ENCODE measurements at places on chromosomes 2 and 18. TPM values are rescaled to one million over a fixed set of nuclear protein-coding genes. Genes with fewer than 3 reads are reported as not detected.

Gene R3HDM1
- 52.5 TPM for total RNA-seq

Gene PRSS56
- total RNA-seq = 0.38 TPM

Gene KIF5C
- 5.8 TPM for total RNA-seq

Gene SLC9A4
- total RNA-seq = 0.04 TPM

Gene CHN1
- total RNA-seq = 71.8 TPM

Gene MBD5
- 18.0 TPM for total RNA-seq

Gene TPGS2
- 99.3 TPM for total RNA-seq

Gene NT5DC4
- total RNA-seq = not detected

Gene NEU4
- 6.8 TPM for total RNA-seq

- DNase-seq = no peak
Observed at GRCh38 chr2:106208874-106209273, 14.8 kb upstream of the UXS1 start.

GRCh38 chr2:46050027-46050426 lies 247.2 kb upstream of the EPAS1 start:
- no peak for DNase-seq

DNA sequence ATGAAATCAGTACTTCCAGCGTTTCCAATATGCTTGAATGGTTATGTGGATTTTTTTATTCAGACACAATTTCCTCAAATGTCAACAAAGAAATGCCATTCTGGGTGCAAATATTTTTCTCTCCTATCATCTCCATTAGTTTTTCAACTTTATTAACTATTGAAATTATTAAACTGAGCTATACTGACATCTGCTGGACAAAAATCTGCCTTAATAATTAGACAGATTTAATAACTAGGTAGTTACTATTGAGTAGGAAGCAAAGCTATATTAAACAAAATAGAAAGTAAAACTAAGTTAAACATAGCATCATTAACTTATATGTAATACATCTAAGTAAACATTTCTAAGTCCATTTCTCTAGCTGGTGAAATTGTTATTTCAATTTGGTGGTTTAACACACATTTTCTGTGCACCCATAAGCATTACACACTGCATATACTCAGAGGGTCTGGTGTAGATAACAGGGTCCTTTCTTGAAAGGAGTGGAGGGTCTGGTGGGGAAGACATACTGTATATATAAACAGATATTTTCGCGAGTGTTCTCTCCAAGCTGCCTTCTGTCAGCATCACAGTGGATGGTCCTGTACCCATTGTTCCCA lies 77.0 kb downstream of the LANCL1 start:
- no peak for DNase-seq

GRCh38 chr2:136016836-136017235 lies 31.4 kb upstream of the DARS1 start:
- no peak for DNase-seq

DNA sequence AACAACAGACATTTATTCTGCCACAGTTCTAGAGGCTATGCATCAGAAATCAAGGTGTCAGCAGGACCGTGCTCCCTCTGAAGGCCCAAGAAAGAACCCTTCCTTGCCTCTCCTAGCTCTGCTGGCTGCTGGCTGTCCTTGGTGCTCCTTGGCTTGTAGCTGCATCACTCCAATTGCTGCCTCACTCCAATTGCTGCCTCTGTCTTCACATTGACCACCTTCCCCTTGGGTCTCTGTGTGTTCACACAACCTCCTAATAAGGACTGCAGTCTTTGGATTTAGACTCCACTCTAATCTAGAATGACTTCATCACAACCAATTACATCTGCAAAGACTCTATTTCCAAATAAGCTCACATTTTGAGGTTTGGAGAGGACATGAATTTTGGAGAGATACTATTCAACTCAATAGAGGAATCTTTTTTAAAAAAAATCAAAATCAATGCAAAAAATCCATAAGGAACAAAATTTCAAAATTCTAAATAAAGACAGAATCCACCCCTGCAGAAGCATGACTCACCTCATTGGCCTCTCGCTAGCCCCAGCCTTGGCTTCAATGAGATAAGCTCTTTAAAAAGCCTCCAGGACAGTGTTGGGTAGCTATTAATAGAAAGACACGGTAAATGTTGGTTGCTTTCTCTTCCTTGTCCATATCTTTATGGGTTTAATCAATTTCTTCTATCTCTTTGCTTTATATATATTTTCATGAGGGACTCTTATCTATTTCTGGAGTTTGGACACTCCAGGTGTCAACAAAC lies 267.6 kb upstream of the MGAT5 start:
- DNase-seq = peak; percentile 8

DNA sequence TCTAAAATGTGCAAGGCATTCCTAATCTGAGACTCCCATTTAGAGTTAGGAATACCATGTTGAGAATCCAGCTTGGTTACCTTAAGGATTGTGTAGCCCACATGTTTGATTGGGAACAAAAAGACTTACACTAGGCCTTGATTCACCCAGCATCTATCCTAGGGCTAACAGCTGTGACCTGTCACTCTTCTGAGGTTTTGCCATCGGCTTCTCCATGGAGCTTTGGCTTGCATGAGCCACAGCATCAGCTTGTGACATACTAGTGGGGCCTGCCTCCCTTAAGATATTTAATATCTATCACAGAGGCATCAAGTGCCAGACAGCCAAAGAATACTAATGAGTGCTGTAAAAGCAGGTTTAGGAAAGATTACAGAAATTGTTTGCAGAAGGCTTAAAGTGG lies 241.3 kb upstream of the UBE2E3 start:
- DNase-seq = peak; percentile 97

GRCh38 chr2:238945433-238946150 lies 97.7 kb downstream of the TWIST2 start:
- DNase-seq = no peak

DNA sequence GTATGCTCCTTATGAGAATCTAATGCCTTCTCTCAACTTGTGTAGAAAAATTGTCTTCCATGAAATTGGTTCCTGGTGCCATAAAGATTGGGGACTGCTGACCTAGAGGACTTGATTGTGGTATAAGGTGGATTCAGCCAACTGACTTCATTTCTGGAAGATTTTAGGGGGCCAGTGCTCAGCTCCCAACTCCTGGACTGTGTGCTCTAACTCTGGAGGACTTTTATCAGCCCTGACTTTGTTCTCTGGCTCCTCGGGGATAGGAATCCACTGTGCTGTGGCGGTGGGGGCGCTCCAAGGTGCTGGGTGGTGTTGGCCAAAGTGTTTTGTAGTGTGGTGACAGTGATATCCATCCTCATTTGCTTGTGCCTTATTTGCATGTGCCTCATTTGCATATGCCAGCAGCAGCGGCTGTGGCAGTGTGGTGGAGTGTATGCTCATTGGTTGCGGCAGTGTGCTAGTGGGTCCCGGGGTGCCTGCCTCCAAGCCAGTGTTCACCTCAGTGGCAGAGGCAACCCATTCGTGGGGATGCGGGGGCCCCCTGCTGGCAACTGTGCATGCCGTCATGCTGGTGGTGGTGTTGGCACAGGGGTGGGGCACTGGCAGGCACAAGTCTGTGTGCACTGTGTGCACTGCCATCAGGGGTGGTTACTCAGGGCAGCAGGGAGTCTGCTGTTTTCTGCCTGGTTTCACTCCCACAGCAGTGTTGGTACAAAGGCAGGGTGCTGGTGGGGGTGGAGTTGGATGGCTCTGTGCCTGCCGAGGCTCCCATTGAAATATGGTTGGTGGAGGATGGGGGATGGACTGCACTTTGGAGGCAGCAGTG lies 19.6 kb downstream of the EHBP1 start:
- no peak for DNase-seq

DNA sequence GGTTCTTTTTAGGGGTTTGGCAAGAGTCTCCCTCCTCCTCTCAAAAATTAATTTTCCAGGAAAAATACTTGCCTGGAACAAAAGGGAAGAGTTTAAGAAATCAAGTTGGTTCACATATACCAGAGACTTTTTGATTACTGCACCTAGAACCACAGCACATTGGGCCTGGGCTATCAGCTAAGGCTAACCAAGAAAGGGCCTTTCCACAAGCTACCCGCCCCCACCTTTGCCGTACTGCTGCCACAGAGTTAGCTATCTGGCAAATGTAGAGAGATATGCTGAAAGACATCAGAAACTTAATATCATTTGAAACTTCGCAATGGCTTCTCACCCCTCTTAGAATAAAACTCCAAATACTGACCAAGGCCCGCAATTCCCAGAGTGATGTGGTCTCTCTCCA lies 76.9 kb downstream of the AAK1 start:
- no peak for DNase-seq

DNA sequence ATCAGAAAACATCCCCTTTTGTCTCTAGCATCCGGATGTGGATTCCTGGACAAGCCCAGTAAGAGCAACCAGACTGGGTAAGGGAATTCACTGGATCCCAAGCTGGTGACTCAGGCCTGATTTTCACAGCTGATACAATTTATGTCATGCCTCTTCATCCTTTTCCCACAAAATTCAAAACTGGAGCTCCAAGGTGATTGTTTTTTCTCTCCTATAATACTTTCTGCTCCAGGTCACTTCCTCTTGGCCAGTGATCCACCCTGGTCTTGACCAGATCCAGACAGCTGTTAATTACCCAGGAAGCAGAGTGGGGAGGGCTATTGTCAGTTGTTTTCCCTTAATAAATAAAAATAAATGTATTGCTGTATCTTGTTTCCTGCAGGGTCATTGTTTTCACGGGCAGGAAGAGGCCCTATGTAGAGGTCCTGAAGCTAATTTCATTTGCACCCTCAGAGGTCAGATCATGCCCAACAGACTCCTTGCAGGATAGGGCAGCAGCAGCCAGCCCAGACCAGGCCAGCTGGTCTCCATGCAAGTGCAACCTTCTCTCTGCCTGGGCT lies 57.6 kb downstream of the EVA1A start:
- DNase-seq = peak; percentile 14

- DNase-seq = no peak
Observed at GRCh38 chr18:52408800-52409302, 68.9 kb downstream of the DCC start.

DNA sequence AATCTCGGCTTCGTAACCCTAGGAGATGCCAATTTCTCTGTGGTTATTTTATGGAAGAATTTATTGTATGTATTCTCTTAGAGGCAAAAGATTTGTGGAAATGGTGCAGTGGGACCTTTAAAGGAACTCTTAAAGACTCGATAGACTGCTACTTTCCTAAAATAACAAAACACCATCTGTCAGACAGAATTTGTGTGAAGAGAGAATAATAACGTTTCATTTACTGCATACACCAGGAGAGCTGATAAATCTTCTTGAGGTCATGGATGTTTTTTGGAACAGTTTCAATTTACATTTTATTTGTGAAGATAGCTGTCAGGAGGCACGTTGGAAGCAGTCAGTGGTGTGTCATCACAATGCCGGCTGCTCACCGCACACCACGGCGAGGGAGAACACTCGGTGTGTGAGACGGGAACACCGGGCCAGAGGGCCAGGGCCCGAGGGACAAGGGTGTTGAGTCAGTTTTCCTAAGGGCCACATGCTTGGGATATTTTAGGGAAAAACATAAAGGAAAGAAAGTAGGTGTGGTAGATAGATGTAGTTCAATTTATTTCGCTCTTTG lies 1681.0 kb upstream of the DDX18 start:
- no peak for DNase-seq

- no peak for DNase-seq
Observed at GRCh38 chr2:231152800-231153557, 28.1 kb upstream of the HTR2B start.

DNA sequence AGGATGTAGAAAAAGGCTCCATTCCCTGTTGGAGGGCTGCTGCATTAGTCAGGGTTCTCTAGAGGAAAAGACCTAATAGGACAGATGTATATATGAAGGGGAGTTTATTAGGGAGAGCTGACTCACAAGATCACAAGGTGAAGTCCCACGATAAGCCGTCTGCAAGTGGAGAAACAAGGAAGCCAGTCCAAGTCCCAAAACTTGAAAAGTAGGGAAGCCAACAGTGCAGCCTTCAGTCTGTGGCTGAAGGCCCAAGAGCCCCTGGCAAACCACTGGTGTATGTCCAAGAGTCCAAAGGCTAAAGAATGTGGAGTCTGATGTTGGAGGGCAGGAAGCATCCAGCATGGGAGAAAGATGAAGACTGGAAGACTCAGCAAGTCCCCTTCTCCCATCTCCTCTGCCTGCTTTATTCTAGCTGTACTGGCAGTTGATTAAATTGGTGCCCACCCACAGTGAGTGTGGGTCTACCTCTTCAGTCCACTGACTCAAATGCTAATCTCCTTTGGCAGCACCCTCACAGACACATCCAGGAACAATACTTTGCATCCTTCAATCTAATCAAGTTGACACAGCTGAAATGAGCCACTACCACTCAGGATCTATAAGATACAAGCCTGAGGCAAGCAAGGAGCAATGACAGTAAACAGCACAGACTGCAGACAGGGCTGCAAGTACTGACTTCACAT lies 30.0 kb upstream of the ATG16L1 start:
- no peak for DNase-seq

GRCh38 chr2:148764815-148765214 lies 110.2 kb upstream of the KIF5C start:
- DNase-seq = no peak

DNA sequence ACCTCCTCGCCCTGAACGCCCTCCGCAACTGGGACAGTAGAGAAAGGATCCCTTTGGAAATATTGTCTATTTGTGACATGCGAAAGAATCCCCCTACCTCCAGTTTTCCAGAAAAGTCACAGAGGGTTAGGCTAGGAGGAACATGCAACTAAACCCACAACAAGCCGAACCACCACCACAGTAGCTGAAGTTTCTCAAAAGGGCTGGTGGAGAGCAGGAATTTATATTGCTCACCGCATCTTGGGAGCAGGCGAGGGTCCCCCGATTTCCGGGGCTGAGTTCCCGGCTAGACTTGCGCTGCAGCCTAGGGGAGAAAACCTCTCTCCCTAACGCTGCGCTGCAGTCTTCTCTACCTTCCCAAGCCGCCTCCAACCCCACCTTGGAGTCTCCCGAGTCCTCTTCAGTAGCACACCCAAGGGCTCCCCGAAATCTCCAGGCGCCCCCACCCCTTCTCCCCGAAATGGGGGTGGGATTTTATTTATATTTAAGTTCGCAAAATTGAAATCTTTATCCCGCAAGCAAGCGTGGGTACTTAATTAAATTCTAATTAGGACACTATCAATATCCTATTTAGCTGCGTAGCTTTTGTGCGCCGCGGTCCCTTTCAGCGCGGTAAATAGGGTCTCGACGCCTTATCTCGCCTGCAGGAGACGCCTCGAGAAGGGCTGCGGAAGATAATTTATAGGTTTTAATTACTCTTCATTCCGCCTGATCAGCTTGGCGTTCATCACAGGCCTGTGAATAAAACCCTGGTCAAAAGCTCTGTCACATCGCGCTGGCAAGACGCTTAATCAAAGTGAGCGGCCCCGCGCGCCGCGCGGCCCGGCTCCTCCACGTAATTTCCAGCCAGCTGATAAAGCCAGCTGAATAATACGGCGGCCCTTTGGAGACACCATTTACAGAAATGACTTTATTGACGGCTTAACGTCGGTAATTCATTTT lies 2.0 kb upstream of the EN1 start:
- DNase-seq = no peak

- no peak for DNase-seq
Observed at GRCh38 chr2:20145497-20146193, 79.3 kb downstream of the SDC1 start.

DNA sequence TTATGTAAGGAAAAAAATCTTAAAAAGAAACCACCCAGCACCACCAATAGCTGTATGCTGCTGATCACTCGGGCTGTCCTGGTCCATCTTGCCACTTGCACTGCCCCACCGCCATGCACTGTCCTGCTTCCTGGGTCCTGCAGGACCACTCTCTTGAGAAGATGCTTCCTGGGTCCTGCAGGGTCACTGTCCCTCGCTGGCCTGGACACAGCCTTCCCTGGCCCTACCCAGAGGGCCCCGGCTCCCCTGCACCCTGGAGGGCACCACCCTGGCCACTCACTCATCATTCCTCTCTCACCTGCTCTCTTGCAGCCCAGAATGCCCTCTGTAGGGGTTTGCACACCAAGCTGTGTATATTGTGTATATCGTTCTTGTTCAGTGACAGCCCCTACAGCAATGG lies 2.4 kb upstream of the OTOS start:
- no peak for DNase-seq
